ENCODE measurements at places on chromosomes 6 and 20.
A peak's percentile ranks its signal among the peaks of the same experiment; 100 is the strongest.

DNA sequence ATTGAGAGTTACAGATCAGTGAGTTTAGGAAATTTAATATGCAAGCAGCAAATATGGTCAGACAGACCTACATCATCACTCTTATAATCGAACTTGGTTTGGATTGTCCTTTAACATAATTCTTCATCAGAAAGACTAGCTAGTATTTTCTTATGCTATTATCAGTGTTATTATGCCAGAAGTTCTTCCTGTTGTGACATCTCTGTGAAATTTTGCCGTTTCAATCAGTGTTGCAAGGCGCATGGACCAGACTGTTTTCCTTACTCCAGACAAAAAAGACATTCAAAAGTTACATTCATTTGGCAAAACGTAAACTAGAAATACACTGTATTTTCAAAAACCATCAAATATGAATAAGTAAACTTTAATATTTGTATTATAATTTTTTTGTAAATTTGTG, 5.7 kb upstream of the TENT5A start:
- DNase-seq: no peak

- no peak for DNase-seq
Observed at GRCh38 chr6:17446713-17447112, 53.3 kb downstream of the CAP2 start.

- DNase-seq: no peak
Observed at GRCh38 chr6:161151660-161152526, 122.0 kb downstream of the AGPAT4 start.

DNA sequence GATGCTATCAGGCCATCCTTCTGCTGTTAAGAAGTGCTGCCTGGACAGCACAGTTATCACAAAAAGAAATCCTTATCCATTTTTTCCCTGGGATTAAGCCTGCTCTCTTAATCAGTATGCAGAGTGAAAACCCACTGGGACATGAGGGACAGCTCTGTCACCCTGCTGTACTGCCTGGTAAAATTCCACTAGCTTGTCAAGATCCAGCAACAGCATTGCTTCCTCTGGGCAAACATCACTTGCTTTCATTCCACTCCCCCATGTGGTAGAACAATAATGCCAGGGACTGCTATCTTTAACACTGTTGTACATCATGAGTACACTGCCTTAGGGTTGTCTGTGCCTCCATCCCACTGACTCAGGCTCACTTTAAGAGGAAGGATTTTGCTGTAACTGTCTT, 331.3 kb downstream of the KIF16B start:
- DNase-seq: no peak

GRCh38 chr6:84774157-84774984, 10.0 kb upstream of the TBX18 start:
- DNase-seq: no peak

- DNase-seq: peak; percentile 28
Observed at GRCh38 chr6:109059571-109060021, 35.0 kb downstream of the SESN1 start.

GRCh38 chr6:1077478-1078416, 234.2 kb upstream of the FOXQ1 start:
- DNase-seq: no peak

GRCh38 chr6:11055127-11055627, 11.1 kb upstream of the ELOVL2 start:
- no peak for DNase-seq

GRCh38 chr6:157600807-157601206, 219.8 kb downstream of the ZDHHC14 start:
- DNase-seq: no peak

DNA sequence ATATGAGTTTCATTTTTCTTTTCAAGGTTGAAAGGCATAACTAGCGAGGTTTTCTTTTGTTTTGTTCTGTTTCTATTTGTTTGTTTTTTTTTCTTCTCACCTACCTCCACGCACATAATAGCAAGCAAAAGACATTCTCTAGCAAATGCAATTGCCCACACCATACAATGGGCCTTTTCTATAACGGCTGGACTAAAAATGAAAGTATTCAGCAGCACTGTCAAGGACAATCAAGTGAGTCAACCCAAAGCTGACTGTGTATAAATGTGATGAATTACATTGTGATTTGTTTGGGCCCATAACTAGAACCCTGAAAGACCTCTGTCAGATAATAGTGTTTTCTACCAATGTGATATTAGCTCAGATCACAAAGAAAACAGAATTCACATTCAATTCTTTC, 496.7 kb downstream of the RNF144B start:
- no peak for DNase-seq

DNA sequence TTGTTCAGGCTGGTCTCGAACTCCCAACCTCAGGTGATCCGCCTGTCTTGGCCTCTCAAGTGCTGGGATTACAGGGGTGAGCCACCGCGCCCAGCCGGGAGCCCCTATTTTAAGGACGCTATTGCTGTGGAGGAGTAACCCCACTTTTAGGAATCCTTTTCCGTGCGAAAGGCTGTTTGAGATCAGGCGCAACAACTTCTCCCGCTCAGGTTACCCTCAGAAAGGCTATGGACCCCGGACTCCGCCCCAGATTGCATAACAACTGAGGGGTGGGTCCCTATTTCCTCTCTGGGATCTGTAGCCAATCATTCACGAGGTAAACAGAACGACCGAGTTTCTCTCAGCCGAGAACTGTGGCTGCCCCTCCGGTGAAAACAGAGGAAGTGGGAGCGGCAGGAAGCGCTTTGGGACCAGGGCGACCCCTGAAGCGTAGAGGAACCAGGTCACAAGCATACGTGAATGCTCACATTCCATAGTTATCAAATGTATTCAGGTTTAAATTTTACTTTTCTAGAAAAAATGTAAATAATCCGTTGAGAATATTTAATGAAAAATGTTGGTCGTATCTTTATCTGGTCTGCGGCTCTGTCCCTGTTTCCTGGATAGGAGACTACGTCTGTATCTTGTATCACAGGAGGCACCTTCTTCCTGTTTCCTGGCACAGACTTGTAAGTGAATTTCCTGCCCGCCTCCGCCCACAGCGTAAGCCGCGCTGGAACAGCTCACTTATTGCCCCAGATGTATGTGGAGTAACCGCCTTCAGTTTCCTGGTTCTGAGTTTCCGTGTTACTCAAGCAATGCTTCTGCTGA, 26.8 kb downstream of the HLA-E start:
- peak; percentile 84 for DNase-seq

GRCh38 chr6:154648188-154648887, 84.9 kb upstream of the SCAF8 start:
- DNase-seq: no peak

DNA sequence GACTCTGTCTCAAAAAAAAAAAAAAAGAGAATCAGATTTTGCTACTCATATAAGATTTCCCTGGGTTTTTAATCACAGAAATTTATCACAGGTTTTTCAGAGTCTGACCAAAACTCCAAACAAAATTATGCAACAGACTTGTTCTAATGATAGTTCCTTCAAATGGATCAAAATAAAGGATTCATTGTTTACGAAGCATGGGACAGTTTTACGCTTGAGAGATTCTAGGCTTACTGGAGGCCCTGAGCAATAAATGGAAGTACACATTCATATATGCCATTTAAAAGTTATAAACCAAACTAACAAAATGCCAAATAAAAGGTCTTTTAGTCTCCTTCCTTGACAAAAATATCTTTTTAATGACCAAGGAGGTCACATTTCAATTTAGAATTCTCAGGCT, 245.1 kb upstream of the KCNQ5 start:
- DNase-seq: no peak

DNA sequence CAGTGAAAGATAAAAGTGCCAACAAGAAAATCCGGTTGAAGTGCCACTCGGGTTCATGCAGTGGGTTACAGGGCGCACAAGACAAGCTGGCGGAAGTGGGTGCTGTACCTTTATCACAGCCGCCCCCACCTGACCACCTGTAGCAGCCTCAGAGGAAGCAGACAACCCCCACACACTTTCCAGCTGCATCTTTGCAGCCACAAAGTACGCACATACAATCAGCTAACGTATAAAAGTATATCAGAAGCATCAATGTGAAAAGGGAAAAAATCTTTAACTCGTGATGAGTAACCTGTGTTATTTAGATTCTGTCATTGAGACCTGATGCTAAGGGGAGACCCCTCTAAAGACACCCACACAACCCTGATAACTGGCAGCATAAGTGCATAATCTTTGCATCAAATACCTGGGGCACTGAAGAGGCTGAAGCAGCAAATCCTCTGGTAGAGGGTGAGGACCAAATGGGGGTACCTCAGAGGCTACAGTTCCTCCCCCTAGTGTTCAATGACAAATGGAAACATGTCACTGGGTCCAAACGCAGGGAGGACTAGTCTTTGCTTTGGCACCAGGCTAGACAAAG, 22.1 kb downstream of the BACH2 start:
- DNase-seq: peak; percentile 82

GRCh38 chr6:113560908-113561307, 296.2 kb upstream of the MARCKS start:
- DNase-seq: no peak

DNA sequence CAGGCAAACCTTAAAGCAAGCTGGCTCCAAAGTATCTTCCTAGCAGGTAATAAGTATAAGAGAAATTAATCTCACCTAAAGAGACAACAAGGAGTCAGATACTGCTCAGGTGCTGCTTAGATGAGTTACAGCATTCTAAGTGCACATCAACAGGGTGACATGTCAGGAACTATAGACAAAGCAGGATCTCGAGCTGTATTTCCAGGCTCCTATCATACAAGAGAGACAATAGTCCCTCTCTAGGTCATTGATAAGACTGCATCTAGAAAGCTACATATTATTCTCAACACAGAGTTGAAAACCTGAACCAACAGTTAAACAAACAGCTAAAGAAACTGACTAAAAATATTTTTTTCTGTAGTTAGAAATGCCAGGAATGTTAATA, 3.9 kb downstream of the PTPRK start:
- DNase-seq: no peak

DNA sequence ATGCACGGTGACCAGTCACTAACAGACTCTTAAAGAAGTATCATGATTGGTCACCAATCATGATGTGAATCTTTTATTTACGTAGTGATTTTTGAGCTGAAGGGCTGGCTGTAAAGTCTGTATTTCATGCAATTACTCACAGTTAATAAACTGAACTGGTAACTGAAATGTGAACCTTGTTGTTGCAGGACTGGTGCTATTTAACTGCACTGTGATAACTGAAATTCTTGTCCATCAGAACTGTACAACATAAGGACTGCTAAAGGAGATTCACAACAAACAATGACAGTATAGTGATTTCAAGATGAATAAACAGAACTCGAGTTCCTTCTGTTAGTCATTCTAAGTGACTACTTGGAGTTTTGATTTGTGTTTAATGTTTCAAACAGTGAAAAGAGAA, 316.6 kb downstream of the TPBG start:
- no peak for DNase-seq

GRCh38 chr20:19832875-19833274, 74.8 kb downstream of the RIN2 start:
- no peak for DNase-seq

DNA sequence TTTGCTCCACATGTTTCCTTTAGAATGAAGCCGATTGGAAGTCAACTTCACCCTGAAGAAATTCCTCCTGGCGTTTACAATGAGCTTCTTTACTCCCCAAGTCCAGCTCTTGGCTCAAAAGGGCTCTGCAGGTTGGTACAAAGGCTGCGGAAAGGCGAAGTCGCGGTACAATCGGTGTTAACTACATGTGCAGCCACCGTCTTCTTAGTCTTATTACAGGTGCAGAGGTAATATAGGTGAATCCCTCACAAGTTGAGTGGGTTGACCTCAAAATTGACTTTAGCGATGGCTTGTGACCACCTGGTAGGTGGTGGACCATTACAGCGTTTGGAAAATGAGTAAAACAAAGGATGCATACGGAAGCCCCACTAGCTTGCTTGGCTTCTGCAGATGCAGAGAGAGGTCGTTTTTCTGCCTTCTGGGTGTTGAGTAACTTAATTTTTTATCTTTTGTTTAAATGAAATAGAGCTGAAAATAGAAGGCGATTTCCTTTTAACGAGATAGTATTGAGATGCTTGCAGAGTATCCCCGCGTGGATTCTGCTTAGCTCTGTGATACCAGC, 98.0 kb downstream of the TRIM27 start:
- no peak for DNase-seq

GRCh38 chr6:35385457-35386202, 43.3 kb downstream of the PPARD start:
- DNase-seq: no peak

GRCh38 chr6:18264923-18265377, 620 bp upstream of the DEK start:
- no peak for DNase-seq

- DNase-seq: no peak
Observed at GRCh38 chr6:142823256-142823902, 121.6 kb downstream of the HIVEP2 start.

GRCh38 chr20:12467758-12468157, 541.0 kb upstream of the SPTLC3 start:
- no peak for DNase-seq

DNA sequence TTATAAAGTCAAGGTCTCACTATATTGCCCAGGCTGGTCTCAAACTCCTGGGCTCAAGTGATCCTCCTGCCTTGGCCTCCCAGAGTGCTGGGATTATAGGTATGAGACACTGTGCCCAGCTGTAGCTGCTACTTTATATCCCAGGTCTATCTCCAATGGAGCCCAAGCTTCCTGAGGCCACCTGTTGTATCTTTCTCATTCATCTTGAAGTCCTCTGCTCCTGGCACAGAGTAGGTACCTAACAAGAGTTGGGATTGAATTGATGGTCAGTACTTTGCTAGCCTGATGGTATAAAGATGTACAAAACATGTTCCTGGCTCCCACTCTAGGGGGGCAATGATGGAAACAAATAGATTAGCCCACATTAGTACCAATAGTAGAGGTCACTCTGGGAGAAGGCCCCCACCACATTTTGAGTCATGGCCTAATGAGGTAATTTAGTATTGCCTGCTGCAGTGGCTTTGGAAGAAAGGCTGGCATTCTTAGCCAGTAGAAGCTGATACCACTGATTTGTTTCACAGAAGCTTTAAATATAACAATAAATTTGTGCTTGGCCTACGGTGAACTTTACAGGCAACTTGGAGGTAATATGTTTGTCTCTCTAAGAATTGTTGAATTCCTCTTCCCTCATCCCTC, 5.4 kb downstream of the PTPN1 start:
- DNase-seq: no peak

DNA sequence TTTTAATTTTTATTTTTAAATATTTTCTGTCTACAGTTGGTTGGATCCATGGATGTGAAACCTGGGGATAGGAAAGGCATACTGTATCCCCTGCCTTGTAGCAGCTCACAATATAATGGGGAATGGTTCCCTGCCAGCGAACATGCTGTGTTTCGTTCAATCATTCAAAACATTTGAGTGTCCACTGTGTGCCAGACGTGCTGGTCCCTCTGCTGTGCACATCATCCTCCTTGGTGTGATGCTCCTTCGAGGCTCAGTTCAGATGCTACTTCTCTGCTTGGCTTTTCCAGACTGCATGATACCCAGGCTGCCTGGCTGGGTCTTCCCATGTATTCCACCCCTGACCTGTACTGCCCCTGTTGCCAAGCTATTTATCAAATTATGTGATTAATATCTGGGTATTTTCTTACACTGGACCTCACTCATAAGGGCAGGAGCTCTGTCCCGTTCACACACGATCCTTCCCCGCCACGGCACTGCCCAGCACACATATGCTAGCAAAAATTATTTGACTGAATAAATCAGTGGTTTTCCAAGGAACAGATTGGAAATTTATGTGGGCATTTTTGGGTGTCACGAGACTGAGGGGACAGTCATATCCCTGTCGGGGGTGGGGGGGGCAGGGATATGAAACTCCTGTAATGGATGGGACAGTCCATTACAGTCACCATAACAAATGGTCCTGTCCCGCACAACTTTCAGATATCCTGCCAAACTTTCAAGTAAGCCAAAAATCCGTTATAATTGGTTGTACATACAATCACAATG, 4.9 kb downstream of the SDCBP2 start:
- no peak for DNase-seq

All from effector memory CD8-positive, alpha-beta T cell (primary cell).